Stimulated activated CD8-positive, alpha-beta memory T cell treated with anti-CD3 and anti-CD28 coated beads, Interleukin-7, amount 100 ng/mL, for 24 hours (primary cell): ENCODE measurements at places on chromosomes 6 and 20.

- DNase-seq: no peak
Measured at GRCh38 chr6:129947797-129948196, 70.6 kb upstream of the L3MBTL3 start.

DNA sequence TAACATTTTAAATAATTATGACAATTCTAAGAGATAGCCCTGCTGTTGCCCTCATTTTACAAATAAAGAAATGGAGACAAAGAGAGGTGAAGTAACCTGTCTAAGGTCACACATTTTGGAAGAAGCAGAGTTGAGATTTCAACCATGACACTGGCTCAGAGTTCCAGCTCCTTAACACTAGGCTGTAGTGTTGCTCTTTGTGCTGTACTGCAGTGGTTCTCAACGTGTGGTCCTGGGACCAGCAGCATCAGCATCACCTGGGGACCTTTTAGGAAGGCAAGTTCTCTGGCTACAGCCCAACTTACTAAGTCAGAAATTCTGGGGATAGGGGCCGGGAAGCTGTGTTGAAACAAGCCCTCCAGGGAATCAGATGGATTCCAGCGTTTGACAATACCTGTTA is 62.4 kb upstream of the FERMT1 start:
- DNase-seq: no peak

GRCh38 chr20:56634307-56634706 is 5.2 kb downstream of the TFAP2C start:
- no peak for DNase-seq

GRCh38 chr20:11929947-11930346 is 12.3 kb downstream of the BTBD3 start:
- no peak for DNase-seq

DNA sequence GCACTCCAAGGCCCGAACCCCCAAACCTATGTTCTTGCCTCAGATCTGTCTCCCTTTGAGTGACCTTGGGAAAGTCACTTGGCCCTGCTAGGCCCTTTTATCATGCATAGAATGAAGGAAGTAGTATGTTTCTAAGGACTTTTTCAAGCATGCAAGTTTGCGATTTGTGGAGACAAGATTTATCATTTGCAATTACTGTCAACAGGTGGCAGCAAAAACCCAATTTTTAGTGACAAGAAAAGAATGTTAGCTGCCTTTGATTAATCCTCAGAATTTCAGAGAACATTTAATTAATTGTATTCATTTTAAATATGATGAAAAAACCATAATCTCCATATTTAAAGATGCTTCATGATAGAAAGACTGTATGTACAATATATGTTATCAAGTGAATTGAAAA is 28.3 kb upstream of the PREP start:
- DNase-seq: no peak

DNA sequence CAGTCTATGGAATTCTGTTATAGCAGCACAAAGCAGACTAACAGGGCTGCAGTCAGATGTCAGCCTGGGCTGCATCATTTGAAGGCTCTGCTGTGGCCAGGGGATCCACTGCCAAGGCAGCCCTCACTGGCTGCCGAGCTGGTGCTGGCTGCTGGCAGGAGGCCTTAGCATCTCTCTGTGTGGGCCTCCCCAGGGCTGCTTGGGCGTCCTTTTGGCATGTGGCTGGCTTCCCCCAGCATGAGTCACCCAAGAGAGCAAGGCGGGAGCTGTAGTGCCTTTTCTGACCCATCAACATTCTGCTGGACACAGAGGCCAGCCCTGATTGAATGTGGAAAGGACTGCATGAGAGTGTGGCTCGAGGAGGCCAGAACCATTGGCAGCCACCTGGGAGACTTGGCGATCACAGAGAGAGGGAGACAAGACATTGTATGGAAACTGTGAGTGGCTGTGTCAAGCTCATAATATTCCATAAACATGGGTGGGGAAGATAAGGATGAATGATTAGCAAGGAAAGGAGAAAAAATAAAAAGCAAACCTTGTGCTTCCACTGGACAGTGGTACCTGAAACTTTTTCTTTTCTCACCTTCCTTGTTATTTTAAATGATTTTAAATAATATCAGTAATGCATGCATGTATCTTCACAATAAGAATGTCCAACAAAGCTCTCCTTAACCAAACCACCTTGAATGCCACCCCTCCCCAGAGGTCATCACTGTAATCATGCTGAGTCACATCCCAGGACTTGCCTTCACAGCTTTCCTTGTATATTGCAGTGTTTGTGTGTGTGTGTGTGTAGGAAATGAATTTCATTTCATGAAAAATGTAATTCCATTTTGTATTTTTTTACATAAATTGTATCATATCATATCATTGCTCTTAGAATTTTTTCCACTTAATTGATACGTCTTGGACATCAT is 55.0 kb upstream of the VSX1 start:
- DNase-seq: no peak

DNA sequence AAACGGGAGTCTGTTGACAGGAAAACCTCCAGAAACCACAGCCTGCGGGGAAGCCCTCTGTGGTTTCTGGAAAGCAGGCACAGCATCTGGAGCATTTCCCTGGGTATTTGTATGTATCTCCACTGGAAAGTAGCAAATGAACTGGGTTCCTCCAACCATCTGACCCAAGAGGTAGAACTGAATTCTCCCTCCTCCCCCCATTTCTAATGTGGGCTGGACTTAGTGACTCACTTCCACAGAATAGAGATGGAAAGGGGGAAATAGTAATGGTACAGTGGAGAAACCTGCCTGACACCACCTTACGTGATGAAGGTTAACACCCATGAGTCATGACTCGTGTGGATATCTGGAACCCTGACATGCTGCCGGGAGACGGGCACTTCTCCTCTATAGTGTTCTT is 51.9 kb upstream of the XRN2 start:
- DNase-seq: no peak

DNA sequence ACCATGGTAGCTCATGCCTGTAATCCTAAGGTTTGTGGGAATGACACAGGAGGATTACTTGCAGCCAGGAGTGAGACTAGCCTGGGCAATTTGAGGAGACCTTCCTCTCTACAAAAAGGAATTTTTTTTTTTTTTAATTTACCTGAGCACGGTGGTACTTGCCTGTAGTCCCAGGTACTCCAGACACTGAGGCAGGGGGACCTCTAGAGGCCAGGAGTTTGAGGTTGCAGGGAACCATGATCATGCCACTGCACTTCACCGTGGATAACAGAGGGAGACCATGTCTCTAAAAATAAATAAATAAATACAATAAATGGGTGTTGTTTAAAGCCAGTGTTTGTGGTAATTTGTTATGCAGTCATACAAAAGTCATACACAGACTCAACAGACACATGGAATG is 2.4 kb upstream of the HLA-F start:
- no peak for DNase-seq

- no peak for DNase-seq
Measured at GRCh38 chr6:87661503-87661902, 40.5 kb downstream of the AKIRIN2 start.

DNA sequence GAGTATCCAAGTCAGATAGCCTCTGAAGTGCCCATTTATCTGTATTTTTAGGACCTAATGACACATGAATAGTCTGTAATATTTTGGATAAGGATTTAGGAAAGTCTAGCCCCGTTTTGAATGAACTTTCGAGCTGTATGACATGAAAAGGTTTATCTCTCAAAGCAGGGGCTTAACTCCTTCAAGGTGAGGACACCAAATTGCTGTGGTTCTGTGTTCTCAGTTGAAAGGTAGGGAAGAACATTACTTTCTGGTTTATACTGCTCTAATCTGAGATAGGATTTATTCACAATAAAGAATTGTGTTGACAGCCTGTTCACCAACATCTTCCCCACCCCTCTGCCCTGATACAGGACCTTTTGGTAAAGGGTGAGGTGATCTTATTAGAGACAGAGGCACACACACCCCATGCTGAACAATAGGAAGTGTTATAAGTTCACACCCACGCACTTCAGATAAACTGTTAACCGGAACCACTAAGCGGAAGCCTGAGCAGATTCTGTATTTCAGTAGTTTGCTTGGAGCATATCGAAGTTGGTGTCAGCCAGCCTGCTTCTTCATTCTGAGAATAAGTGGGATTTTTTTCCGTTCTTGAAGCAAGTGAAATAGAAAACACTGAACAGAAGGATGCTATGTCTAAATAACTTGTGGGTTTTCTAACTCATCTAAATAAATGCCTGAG is 223.3 kb downstream of the TMEM242 start:
- peak; percentile 20 for DNase-seq

- DNase-seq: no peak
Measured at GRCh38 chr6:154515826-154516225, 5.3 kb upstream of the CNKSR3 start.

DNA sequence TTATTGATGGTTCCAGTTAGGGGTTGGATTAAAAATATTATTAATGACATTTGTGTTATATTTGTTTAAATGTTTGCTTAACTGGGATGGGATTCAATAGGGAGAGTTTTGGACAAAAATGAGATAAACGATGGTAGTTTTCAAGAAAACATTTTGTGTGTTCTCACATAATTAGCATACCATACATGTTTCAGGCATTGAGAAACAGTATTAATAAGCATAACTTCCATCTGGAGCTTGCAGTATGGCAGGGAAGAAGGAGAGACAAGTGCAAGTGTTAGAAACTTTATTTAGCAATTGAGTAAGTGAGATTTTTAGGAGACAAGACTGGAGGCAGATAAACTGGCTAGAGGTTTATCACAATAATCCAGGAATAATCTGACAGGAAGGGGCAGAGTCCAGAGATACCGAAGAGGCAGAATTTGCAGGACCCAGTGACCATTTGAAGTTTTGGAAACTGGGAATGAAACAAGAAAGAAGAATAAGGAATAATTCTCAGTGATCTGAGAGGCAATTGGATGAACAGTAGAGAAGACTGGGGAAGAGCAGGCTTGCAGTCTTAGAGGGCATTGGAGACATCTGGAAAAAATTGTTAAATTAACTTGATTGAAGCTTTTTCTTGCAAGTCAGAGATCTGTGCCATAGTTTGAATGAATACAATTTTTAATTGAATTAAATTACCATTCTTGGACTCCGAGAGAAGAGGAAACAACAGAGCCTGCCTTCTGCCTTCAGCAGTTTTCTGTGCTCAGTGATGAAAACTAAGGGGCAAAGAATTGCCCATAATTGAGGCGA is 73.0 kb upstream of the PTCHD4 start:
- DNase-seq: no peak

DNA sequence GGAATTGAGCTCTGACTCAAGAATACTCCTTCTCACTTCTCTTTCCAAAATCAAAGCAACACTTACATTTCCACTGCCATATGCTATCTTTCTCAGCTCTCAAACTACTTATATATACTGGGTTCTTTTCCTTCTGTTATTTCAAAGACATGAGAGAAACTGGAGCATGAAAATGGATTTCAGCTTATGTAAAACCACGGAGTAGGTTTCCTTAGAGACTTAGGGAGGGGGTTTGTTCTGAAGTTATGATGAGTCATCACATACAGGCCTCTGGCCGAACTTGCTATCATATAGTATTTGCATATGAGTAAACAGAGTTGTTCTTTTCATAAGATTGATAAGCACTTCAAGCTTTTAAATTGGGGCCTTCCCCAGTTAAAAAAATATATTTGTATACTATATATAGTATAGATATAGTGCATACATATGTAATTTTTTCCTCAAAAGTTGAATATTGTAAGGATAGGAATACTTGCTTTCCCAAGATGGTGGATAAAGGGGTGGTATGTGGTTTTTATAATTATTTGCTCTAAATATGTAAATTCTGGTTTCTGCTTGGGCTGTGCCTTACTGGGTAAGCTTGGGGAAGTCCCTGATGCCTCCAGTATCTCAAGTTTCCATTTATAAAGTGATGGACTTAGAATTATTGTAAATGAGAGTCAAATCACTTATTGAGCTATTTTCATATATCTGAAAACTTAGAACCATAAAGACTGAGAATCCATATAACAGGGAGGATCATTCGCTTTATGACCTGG is 273.9 kb downstream of the RFPL4B start:
- no peak for DNase-seq

GRCh38 chr6:159933077-159933476 is 35.8 kb upstream of the IGF2R start:
- DNase-seq: no peak

DNA sequence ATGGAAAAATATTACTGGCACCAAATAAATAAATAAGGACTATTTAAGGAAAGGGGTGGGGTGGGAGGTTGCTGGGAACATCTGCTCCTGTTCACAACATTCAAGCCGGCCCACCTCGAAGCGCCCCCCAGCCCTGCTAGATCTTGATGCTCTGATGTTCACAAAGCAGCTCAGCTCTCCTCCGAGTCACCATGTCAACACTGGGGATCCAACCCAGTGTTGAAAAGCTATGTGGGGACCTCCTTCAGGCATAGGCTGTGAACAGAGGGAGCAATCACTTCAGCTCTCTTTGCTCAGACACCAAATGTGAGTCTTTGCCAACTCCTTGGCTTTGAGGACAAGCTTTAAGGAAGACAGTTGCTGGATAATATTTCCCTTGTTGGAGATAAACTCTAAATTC is 176.8 kb upstream of the NT5E start:
- no peak for DNase-seq

DNA sequence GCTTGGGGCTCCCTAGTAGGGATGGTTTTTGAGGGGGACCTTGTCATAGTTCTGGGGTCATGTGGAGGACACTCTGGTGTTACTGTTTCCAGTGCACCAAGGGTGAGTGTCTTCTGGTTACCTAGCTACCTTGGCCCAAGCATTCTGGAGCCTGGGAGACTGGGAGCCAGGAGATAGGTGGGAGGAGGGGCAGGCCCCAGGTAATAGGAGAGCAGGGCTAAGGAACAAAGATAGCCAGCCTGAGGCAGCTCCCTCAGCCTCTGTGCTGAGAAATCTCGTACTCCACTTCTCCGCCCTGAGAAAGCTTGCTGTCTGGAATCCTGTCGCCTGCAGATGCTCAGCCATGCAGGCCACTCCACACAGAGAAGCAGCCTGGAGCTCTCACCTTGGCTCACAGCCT is 8.3 kb upstream of the ENTPD6 start:
- no peak for DNase-seq

- no peak for DNase-seq
Measured at GRCh38 chr6:163570579-163571231, 156.2 kb downstream of the QKI start.

DNA sequence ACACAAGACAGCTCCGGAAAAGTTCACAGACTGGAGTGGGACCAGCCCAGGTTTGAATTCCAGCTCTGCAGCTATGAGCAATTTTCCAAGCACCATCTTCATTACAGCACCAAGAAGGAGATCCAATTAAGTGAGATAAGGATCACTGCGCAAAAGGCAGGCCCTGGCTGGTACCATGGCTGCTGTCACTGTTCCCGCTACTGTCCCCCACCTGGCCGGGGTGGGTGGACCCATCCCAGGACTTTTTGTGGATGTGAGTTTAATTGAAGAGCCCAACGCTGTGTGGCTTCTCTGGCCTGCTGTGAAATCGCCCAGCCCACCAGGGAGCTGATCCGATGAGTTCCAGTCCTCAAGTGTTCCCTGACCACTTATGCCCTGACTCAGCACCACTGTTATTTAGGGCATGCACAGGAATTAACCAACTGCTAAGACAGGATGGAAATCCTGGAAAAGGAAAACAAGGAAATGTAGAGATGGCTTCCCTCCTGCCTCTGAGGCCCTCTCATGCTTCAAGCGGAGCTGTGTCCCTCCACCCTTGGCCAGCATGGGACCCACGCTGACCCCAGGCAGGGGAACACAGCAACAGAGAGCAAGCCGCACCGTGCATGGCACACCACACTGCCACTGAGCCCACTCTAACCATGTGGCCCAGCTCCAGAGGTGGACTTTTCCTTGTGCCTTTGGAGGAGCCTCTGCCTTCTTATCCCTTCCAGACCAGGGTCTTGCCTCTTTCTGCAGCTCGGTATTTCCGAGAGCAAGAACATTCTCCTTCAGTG is 150.0 kb upstream of the CST7 start:
- DNase-seq: no peak

GRCh38 chr20:57346477-57346876 is 4.6 kb upstream of the RAE1 start:
- peak; percentile 62 for DNase-seq

- DNase-seq: no peak
Measured at GRCh38 chr6:89430201-89430962, 2.6 kb upstream of the ANKRD6 start.
